ENCODE measurements at places on chromosomes 13 and 19.

DNA sequence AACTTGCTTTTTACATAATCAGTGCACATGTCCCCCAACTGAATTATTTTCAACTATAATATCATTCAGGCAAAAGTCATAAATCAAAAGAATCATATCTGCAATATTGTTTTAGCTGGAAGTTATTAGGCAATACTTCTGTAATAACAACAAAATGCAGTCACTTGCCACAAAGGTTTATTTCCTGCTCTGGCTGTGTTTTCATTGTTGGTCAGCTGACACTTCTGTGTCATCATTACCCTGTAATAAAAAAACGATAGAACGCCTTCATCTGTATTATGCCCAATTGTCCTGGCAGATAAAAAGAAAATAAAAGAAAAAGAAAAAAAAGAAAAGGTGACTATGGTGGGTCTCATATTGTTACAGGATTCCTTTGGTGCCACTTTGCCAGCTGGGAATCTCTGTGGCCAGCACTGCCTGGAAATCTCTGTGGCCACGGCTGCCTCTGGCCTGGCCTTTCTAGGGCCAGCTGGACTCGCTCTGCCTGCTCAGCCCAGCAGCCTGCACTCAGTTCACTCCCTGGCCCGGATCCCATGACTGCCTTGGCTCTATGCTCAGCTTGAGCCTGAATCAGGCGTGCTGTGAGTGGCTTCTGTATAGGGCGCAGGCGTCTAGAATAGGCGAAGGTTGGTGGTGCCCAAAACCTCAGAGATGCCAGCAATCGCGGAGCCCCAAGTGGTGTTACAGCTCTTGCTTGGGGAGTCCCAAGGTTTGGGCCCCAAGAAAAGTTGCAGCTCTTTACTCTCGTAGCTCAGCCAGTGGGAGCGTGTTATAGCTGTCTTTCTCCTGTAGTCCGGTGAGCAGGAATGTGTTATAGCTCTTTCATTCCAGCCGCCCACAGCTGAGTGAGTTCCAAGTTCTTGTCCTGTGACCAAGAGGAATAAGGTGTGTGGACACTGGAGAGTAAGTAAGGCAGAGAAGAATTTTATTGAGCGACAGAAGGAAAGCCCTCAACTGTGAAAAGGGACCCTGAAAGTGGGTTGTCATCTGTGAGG is 1227.1 kb downstream of the SLITRK1 start:
- DNase-seq: no peak

DNA sequence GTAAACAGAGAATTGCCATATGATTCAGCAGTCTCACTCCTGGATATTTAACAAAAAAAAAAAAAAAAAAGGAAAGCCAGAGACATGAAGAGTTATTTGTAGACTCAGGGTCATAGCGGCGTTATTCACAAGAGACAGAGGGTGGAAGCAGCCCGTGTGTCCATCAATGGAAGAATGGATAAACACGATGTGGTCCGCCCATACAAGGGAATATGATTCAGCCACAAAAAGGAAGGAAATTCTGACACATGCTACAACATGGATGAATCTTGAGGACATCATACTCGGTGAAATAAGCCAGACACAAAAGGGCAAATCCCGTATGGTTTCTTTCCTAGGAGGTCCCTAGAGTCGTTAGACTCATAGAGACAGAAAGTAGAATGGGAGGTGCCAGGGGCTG is 14.8 kb downstream of the ACSBG2 start:
- DNase-seq: no peak

- no peak for DNase-seq
These were observed 90.5 kb upstream of the AKAP11 start for GRCh38 chr13:42181381-42181953.

- DNase-seq: no peak
These were observed 360.3 kb upstream of the ZNF507 start for GRCh38 chr19:31985001-31985605.

- no peak for DNase-seq
These were observed 617.2 kb downstream of the SLITRK5 start for GRCh38 chr13:88288326-88288725.

- no peak for DNase-seq
These were observed 543.7 kb downstream of the EFNB2 start for GRCh38 chr13:105991622-105992277.

GRCh38 chr13:41995946-41996345 is 35.0 kb upstream of the VWA8 start:
- no peak for DNase-seq

- peak; percentile 33 for DNase-seq
These were observed 154.8 kb downstream of the TBC1D4 start for GRCh38 chr13:75327135-75327510.

DNA sequence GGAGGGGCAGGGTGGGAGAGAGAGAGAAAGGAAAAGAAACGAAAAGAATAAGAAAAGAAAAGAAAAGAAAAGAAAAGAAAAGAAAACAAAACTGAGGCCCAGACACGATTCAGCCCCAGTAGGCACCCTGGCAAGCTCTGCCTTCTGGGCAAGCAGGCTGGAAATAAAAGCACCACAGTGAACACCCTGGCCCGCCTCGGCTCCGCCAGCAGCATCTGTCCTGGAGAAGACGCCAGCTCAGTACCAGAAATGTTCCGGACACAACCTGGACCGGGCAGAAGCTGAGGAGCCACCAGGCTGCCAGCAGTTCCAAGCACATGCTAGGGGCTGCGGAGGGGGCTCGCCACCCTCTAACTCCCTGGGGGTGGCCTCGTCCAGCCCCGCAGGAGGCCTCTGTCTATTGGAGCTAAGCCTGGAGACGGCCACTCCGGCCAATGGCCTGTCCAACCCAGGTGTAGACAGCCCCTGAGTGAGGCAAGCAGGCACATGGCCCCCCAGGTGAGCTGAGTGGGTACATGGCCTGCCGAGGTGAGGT is 11.4 kb upstream of the CPAMD8 start:
- DNase-seq: no peak

Measured in CD4-positive, alpha-beta T cell treated with Interleukin-12 subunit alpha and Interleukin-12 subunit beta, for 1 hour (primary cell).